ENCODE measurements at places on chromosomes 1 and 21. TPM values are rescaled to one million over a fixed set of nuclear protein-coding genes. Genes with fewer than 3 reads are reported as not detected.

DNA sequence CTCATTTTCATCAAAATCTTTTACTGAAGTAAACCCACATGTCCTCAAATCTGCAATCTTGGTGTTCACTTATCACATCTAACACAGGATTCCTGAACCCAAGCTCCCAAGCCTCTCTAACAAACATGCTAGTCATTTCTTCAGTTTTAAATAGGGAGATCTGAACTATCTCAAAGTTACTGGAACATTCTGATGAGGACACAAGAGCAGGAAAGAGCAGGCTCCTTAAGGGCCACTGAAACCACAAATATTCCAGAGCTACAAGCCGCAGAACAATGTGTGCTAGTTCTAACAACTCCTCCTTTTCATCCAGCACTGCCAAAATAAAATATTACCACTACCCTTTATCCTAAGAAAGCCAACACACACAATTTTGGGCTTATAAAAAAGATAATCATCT, 38.9 kb downstream of the WARS2 start:
- H3K27ac ChIP-seq: no peak overlapping the region
- H3K4me1 ChIP-seq: no peaks in the 10 kb centered on the region
- no peaks in the 10 kb centered on the region for H3K36me3 ChIP-seq
- no peaks in the 10 kb centered on the region for H3K27me3 ChIP-seq

DNA sequence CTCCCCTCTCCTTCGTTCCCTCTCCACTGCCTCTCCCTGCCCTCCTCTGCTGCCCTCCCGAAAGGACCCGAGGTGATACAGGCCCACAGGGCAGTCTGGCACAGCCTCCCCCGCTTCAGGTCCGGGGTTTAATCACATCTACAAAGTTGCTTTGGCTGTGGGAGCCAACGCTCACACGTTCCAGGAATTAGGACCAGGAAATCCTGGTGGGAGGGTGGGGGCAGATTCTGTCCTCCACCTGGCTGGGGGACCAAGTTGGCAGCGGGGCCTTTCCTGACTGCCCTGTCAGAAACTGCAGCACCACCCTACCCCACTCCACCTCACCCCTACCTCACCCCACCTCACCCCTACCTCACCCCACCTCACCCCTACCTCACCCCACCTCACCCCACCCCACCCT, 95.1 kb downstream of the WDR4 start:
- H3K4me3 ChIP-seq: peak overlapping the region; percentile 37
- H3K36me3 ChIP-seq: no peaks in the 10 kb centered on the region
- peaks cover 28% of the 10 kb centered on the region for H3K4me1 ChIP-seq
- no peak for DNase-seq

Gene ST6GALNAC3
- 6.5 TPM for polyA plus RNA-seq

DNA sequence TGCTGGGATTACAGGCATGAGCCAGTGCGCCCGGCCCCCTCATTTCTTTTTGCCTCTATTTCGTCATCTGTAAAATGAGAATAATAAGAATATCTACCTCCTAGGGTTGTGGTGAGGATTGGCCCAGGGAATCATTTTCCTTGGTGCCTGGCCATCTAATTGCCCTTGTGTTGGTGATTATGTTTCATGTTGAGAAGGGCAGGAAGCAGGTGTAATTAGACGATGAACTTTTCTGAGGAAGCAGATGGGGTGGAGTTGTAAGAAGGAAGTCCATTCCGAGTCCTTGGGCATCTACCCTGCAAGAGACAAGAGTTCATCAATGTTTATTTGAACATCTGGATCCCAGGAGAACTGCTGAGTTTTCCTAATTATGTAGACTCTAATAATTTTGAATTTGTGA, 38.7 kb upstream of the NEK2 start:
- no peak for DNase-seq
- no peaks in the 10 kb centered on the region for H3K36me3 ChIP-seq
- H3K27me3 ChIP-seq: no peaks in the 10 kb centered on the region
- peaks cover 8% of the 10 kb centered on the region for H3K4me1 ChIP-seq

DNA sequence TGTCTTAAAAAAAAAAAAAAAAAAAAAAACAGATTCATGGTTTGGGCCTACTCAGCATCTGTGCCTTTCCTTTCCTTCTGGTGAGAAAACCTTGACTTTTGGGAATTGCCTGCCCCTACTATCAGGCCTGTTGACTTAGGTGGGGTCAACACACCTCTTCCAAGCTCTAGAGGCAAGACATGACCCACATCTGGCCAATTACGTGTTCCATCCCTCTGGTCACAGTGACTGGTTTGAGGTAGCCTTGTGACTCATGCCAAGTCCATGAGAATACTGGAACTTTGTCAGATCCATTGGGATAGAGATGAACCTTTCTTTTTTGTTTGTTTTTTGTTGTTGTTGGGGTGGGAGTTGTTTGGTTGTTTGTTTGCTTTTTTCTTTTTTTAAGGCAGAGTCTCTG, 37.3 kb upstream of the KHDRBS1 start:
- no peak overlapping the region for H3K27ac ChIP-seq
- no peaks in the 10 kb centered on the region for H3K36me3 ChIP-seq
- no peak for DNase-seq
- peaks cover 9% of the 10 kb centered on the region for H3K4me1 ChIP-seq
- H3K4me3 ChIP-seq: no peak overlapping the region

Gene ACTL8
- polyA plus RNA-seq: not detected

DNA sequence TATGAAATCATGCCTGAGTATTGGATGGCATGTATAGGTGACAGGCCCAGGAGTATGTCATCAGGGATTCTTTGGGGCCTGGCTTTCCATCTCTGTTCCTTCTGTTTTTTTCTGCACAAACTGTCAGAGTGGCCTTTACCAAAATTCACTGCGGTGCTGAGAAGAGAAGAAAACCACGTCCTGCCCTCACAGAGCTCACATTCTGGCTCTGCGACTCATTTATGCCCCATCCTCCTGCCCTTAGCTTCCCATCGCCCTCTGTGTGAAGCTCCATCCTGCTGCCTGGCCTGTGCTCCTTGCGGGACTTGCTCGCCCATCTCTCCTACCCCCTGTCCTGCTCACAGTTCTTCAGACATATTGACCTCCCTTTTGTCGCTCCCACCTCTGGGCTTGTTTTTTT, 73.4 kb downstream of the HUNK start:
- no peak overlapping the region for H3K4me3 ChIP-seq
- no peaks in the 10 kb centered on the region for H3K36me3 ChIP-seq
- no peaks in the 10 kb centered on the region for H3K4me1 ChIP-seq
- H3K27ac ChIP-seq: no peak overlapping the region

- no peaks in the 10 kb centered on the region for H3K36me3 ChIP-seq
- H3K4me1 ChIP-seq: no peaks in the 10 kb centered on the region
- no peak overlapping the region for H3K4me3 ChIP-seq
- no peaks in the 10 kb centered on the region for H3K27me3 ChIP-seq
- DNase-seq: no peak
- no peak overlapping the region for H3K27ac ChIP-seq
Measured at GRCh38 chr1:230807029-230807428, 59.8 kb downstream of the CAPN9 start.

DNA sequence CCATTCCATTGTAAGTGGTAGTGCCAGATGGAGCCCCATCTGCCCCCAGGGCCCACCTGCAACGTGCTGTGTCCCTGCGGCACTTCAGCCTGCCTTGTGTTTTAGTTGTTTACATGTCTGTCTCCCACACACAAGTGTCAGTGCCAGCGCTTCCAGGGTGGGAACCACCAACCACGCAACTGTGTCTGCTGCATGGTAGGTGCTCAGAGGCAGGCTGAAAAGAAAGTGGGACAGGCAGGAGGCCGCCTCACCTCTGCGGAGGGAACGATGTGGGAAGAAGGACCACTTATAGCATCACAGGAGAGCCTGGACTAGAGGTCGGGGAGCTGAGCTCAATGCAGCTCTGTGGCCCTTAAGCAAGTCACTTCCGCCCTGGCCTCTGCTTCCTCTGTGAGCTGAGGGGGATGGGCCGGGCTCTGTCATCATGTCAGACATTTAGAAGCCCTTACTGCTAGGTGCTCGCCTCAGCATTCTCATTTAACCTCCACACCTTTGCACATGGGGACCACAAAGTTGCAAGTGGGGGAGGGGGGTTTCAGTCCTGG, 17.9 kb downstream of the SLC9A1 start:
- H3K27ac ChIP-seq: peak overlapping the region; percentile 99
- DNase-seq: peak; percentile 87

GRCh38 chr1:35281565-35281964, 13.1 kb downstream of the ZMYM4 start:
- no peak overlapping the region for H3K4me3 ChIP-seq
- DNase-seq: no peak
- H3K27me3 ChIP-seq: no peaks in the 10 kb centered on the region

Gene CCDC17
- not detected for polyA plus RNA-seq

DNA sequence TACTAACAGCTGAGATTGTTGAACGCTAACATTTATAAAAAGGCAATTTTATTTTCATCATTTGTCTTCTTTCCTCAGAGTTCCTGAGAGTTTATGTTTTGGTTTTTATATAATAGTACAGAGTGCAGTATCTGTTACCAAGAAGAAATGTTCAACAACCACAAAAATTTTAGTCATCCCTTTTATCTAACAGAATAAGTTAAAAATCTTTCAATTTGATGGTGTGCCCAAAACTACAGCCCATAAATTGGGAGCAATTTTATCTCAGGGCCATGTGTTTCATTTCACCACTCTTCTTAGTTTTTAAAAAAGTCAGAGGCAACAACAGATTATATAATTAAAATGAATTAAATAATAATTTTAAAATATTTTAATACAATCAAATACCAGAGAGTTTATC, 37.1 kb downstream of the NEXN start:
- no peaks in the 10 kb centered on the region for H3K36me3 ChIP-seq
- peaks cover 11% of the 10 kb centered on the region for H3K4me1 ChIP-seq
- no peaks in the 10 kb centered on the region for H3K27me3 ChIP-seq

DNA sequence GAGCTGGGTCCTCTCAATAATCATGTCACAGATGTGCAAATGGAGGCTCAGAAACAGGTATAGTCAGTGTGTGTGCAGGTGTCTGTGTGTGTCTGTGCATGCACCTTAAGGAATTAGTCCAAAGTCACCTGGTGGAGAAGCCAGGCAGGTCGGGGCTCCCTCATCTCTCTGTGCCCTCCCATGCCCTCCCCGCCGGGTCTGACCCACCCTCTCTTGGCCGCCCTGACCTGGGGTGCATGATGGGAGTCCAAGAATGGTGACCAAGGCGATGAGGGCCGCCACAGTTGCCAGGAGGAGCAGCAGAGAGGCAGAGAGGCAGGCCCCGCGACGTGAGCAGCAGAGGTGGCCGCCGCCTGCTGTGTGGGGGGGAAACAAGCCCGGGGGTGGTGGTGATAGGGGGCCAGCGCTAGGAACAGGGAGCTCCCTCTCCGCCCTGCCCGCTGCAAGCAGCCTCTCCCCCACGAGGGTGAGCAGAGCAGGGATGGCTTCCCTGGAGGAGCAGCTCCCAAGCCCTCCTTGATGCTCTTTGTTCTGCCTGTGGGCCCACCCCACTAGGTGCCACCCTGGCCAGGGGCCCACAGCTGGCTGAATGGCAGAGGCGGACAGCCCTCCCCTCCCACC, 3.9 kb downstream of the LDLRAD1 start:
- no peaks in the 10 kb centered on the region for H3K36me3 ChIP-seq
- DNase-seq: no peak
- no peaks in the 10 kb centered on the region for H3K27me3 ChIP-seq
- no peaks in the 10 kb centered on the region for H3K4me1 ChIP-seq
- H3K27ac ChIP-seq: no peak overlapping the region
- H3K4me3 ChIP-seq: no peak overlapping the region

DNA sequence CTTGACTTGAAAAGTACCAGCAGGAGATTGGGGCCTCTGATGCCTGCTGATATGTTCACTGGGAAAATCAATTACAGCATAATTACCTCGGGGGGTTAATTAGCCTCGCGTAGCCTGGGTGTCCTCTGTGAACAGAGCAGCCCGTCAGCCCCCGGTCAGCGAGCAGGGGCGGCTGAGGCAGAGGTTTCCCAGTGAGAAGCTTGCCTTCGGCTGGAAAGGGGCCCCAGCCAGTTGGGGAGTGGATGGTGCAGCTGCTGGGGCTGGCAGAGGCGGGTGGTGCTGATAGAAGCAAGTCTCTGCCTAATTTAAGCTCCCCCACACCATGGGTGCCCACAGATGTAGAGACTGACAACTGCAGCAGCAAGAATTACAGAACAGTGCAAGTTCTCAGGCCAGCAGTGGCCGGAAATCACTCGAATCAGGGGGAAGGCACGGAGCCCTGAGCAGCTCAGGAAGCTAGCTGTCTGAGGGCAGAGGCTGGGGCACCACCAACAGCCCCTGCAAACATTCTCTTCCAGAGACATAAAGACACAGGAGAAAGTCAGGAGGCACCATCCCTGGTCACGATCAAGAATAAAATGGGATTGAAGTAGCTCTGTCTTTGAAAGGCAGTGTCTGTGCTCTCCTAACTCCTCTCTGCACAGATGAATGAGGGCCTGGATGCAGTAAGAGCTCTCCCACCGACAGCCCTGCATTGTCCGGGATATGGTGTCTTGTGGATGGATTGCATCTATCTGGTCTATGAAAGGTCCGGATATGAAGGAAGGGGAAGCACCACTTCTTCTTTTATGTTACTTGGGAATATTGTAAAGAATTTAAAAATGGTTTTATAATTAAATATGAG, 166.5 kb upstream of the CD34 start:
- DNase-seq: no peak
- no peaks in the 10 kb centered on the region for H3K36me3 ChIP-seq
- no peak overlapping the region for H3K4me3 ChIP-seq
- no peaks in the 10 kb centered on the region for H3K4me1 ChIP-seq
- H3K27me3 ChIP-seq: no peaks in the 10 kb centered on the region
- H3K27ac ChIP-seq: no peak overlapping the region

DNA sequence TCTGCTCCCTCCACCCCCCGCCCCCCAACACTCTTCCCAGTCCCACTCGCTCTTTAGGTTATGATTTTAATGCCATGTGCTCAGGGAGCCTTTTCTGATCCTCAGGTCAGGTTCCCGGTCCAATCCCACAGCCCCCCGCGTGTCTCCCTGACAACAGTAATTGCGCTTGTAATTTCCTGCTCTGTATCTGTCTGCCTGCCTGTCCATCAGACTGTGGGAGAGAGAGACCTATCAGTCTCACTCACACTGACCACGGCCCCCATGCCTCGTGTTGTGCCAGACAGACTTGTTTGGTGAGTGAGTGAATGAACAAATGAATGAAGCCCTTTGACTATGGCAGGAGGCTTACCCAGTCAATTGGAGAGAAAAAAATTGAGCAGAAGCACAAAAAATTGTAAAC, 50.8 kb upstream of the ECE1 start:
- H3K36me3 ChIP-seq: no peaks in the 10 kb centered on the region
- peaks cover 23% of the 10 kb centered on the region for H3K27me3 ChIP-seq
- no peak overlapping the region for H3K27ac ChIP-seq
- peaks cover 62% of the 10 kb centered on the region for H3K4me1 ChIP-seq

GRCh38 chr1:94805912-94806311, 14.2 kb upstream of the SLC44A3 start:
- peaks cover 24% of the 10 kb centered on the region for H3K4me1 ChIP-seq
- no peak overlapping the region for H3K27ac ChIP-seq
- no peaks in the 10 kb centered on the region for H3K27me3 ChIP-seq
- peak; percentile 44 for DNase-seq
- H3K4me3 ChIP-seq: no peak overlapping the region
- no peaks in the 10 kb centered on the region for H3K36me3 ChIP-seq

DNA sequence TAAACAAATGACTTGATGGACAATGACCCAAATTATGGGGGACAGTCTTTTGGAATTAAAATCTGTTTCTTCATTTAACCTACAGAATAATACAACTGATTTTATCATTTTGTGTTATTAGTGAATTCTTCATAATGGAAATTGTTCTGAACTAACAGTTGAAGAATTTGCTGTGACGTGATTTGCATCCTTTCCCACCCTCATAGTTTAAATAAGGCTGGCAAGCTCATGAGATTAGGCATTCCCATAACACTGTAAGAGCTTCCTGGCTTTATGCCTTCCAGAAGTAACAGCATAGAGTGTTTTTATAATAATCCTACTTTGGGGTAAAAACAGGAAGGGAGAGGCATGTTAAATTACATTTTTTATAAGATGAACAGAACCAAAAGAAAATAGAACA, 95.7 kb downstream of the ATP6V1G3 start:
- no peak overlapping the region for H3K4me3 ChIP-seq
- H3K27me3 ChIP-seq: no peaks in the 10 kb centered on the region
- no peaks in the 10 kb centered on the region for H3K36me3 ChIP-seq
- no peak overlapping the region for H3K27ac ChIP-seq
- DNase-seq: no peak

Measured in CD14-positive monocyte (primary cell).